MG63 (cell line): ENCODE measurements at places on chromosomes 5 and 9. TPM values are rescaled to one million over a fixed set of nuclear protein-coding genes. Genes with fewer than 3 reads are reported as not detected.

GRCh38 chr5:109877670-109878045 lies 187.9 kb downstream of the MAN2A1 start:
- DNase-seq, result no peak

- DNase-seq, result no peak
These were observed 63.2 kb downstream of the PCA3 start for GRCh38 chr9:76827296-76828080.

The MAT2B gene
- total RNA-seq, result 36.8 and 90.5 TPM in 2 replicates

The PKD2L2 gene
- total RNA-seq, result not detected in 2 replicates

DNA sequence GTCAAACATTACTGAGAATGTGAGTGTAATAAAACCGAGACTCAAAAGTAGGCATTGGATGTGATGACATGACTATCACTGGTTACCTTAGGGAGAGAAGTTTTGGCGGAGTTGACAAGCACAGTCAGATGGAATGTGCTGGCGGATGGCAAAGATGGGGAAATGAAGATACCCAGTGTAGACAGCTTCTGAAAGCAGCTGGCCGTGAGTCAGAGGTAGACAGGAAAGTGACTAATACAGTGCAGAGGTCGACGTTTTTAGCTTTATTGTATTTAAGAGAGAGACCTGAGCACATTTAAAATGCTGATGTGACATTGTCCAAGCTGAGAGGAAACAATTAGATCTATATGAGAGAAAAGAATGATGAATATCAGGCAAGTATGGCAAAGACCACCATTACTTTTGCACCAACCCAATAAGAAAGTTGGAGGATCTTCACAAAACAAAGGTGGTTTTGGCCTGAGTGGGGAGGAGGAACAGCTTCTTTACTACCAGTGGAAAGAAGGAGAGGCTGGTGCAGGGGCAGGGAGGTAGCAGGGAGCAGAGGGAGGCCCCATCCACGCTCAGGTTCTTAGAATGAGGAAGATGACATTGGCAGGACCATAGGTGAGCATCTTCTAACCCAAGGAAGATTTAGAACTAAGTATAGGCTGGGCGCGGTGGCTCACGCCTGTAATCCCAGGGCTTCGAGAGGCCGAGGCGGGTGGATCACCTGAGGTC lies 36.7 kb upstream of the KCNIP1 start:
- DNase-seq, result peak; percentile 98

DNA sequence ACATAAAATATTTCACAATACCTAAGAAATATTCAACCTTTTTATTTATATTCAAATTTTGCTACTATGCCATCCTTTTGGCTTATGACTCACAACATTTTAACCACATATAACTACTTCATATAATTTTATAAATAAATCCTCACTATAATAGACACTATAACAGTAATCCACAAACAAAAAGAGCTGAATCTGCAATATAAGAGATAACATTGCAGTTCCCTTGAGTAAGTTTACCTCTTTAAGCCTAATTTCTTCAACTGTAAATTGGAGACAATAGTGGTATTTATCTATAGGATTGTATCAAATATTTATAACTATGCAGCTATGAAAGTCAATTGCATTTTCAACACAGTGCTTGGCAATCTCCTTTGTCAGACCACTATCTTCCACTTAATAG lies 1084.5 kb downstream of the NR2F1-AS1 start:
- DNase-seq, result no peak

DNA sequence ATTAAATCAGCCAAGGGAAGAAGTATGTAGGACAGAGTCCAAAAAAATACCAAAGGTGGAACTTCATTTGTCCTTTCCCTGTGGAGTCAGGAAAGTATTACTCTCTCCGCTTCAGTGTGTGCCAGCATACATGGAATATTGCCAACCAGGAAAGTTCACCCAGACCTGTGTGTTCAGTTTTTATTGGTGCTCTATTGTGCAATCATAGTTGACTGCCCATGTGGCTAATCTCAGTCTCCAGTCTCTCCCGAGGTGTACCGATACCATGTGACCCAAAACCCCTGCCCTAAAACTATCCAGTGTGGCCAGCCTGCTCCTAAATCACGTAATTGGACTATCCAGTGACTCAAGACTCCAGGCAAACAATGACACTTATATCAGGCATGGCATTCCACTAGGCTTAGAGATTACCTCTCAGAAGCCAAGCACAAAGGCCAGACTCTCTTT lies 38.8 kb downstream of the NFX1 start:
- peak; percentile 92 for DNase-seq

- DNase-seq, result no peak
These were observed 265.3 kb downstream of the MLLT3 start for GRCh38 chr9:20357037-20357432.
